ENCODE measurements at places on chromosomes 3 and 15.

DNA sequence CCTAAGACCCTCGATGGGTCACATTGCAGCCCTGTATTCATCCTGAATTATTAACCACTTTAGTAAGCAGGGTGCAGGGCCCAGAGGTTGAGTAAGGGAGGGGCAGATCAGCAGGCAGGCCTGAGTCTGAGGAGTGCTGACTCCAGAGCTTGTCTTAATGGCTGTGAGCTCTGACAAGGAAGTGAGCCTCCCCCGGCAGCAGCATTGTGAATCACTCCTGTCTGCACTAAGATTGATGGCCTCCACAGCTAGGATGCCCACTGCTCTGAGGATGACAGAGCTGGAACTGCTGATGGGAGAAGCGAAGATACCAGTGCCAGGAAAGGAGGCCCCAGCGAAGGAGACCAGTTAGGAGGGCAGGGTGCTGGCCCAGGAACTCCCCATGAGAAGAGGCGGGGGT, 46.5 kb upstream of the CCDC174 start:
- no peak for DNase-seq

DNA sequence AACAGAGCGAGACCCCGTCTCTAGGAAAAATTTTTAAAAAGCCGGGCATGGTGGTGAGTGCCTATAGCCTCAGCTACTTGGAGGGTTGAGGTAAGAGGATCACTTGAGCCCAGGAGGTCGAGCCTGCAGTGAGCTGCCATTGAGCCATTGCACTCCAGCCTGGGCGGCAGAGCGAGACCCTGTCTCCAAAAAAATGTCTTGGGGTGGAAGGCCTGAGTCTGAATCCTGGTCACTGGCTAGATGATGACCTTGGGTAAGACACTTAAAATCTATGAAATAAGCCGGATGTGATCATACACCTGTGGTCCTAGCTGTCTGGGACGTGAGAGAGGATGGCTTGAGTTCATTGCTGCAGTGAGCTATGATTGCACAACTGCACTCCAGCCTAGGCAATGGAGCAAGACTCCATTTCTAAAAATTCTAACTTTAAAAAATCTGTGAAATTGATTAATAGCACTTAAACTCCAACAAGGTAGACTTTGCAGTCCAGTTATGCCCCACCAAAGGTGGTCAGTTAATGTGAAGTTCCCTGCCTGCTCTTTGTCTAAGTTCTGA, 157.3 kb upstream of the UMPS start:
- no peak for DNase-seq

- DNase-seq: no peak
These were observed 56.5 kb downstream of the SUMF1 start for GRCh38 chr3:4410606-4411005.

GRCh38 chr15:49468481-49468839, 45.4 kb downstream of the FGF7 start:
- no peak for DNase-seq

DNA sequence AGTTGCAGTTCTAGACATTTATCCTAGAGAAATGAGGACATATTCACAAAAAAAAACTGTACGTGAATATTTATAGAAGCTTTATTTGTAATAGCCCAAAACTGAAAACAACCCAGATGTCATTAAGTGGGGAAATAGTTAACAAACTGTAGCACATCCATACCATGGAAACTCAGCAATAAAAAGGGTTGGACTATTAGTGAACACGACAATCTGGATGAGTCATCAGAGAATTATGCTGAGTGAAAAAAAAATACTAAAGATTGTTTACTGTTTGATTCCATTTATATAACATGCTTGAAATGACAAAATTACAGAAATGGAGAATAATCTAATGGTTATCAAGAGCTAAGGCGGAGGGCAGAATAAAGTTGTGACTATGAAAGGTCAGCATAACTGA, 59.5 kb downstream of the CPA3 start:
- DNase-seq: no peak

GRCh38 chr3:14769544-14770325, 49.0 kb upstream of the FGD5 start:
- DNase-seq: no peak

DNA sequence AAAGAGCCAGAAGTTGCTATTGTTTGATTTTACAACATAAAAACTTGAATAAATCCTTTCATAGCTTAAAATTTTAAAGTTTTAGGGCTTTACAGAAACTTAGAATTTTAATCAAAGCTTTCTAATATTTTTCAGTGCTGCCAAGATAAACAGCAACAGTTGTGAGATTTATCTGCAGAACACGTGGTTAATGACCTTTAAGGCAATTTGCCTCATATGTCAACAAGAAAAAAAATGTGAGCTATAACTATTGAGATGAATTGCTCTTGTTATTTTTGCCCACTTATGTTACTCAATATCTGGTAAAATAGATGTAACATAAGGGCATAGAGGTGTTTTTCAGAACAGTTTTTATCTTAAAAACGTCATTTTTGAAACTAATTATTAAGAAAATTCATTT, 96.7 kb upstream of the NECTIN3 start:
- DNase-seq: no peak

DNA sequence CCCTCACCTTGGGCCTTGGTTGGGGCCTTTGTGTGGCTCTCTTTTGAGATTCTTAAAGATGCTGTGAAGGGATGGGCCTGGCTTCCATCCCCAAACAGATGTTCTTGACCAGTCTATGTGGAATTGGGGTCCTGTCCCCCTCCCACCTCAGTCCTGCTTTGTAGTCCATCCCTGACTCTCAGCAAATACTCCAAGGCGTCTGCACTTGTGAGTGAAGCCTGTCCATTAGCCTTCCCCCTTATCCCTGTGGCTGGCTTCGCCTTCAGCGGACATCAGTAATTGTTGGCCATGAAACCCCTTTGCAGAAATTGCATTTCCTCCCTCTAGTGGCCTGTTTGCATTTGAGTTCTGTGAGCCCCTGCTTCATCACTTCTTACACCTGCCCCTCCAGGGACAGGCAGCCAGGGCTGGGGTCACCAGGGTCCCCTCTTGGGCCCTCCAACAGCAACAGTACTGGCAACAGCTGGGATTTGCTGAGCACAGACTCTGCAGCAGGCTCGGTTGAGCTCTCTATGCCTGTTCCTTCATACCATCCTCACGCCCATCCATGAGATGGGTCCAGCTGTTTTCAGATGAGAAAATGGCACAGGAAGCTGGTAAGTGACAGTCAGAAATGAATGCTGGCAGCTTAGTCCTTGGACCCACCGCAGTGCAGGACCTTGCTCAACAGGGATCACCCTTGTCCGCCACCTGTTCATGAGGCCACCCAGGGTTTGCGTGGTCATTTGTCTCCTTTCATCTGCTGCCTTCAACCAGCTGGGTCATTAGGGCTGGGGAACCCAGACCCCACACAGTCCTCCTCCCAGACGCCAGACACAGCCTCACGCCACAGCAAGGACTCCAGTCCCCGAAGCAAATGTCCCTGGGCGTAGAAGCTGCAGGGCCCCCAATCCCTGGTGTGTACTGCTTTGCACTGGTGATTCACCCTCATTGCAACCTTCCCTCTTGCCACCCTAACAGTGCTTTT, 8.9 kb upstream of the LRRK1 start:
- DNase-seq: no peak

GRCh38 chr15:79673416-79674123, 223.2 kb downstream of the MTHFS start:
- no peak for DNase-seq

GRCh38 chr3:56366641-56367162, 101.6 kb downstream of the ERC2 start:
- DNase-seq: no peak

GRCh38 chr15:99480016-99480810, 85.6 kb upstream of the MEF2A start:
- no peak for DNase-seq

- no peak for DNase-seq
These were observed 5.6 kb downstream of the FOXL2 start for GRCh38 chr3:138941259-138941885.

DNA sequence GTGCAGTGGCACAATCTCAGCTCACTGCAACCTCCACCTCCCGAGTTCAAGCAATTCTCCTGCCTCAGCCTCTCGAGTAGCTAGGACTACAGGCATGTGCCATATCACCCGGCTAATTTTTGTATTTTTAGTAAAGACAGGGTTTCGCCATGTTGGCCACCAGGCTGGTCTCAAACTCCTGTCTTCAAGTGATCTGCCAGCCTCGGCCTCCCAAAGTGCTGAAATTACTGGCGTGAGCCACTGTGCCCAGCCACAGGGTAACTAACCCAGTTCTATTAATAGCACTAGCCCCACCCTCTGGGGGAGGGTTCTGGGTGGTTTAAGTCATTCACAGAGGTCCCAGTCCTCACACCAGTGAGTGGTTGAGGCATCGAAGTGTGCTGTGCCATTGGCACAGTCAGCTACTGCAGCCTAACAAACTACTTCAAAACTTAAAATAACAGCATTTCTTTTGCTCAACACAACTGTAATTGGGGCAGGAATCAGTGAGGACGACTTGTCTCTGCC, 44.0 kb downstream of the RHCG start:
- no peak for DNase-seq

DNA sequence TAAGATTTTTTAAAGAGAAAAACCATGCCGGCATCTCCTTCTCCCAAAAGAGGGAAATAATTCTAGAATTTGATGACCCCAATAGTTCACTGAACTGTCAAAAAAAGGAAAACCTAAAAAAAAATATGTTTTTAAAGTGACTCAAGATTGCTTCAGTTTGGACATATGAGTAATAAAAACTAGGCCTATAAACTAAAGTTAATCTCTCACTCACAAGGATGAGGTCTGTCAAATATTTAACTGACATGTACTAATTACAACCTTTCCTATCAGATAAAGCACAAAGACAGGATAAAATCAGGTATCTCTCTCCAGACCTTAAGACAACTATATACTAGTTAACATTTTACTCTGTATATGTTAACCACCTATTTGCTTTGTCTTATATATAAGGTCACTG, 231.9 kb downstream of the NSUN3 start:
- no peak for DNase-seq

- DNase-seq: no peak
These were observed 81.4 kb upstream of the CRBN start for GRCh38 chr3:3260870-3261269.

- DNase-seq: no peak
These were observed 79.5 kb upstream of the BLM start for GRCh38 chr15:90637693-90638092.

GRCh38 chr3:21745966-21746365, 5.0 kb downstream of the ZNF385D start:
- no peak for DNase-seq

DNA sequence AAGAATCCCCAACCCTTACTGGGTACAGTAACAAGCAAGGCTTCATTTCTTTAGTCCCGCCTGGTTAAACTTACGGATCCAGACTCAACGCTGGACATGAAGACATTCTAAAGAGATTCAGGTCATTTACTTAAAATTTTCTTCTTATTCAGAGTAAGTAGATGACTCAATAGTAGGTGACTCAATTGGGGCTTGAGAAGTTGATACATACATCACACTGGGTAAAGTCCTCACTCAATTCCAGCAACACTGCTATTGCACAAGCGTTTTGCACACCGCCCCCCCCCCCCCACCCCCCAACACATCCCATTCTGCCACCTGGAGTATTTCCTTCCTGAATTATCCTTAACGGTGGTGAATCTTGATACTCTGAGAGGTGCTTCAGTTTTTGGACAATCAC, 610.0 kb downstream of the FOXP1 start:
- DNase-seq: no peak

GRCh38 chr3:125142940-125143339, 69.6 kb downstream of the SLC12A8 start:
- DNase-seq: no peak

DNA sequence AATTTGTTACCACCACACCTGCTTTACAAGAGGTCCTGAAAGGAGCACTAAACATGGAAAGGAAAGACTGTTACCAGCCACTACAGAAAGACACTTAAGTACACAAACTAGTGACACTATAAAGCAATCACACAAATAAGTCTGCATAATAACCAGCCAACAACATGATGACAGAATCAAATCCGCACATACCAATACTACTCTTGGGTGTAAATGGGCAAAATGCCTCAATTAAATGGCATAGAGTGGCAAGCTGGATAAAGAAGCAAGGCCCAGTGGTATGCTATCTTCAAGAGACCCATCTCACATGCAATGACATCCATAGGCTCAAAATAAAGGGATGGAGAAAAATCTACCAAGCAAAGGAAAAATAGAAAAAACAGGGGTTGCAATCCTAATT, 106.8 kb upstream of the PRR23C start:
- DNase-seq: no peak

- DNase-seq: no peak
These were observed 118.8 kb upstream of the ADPGK start for GRCh38 chr15:72902245-72902918.

DNA sequence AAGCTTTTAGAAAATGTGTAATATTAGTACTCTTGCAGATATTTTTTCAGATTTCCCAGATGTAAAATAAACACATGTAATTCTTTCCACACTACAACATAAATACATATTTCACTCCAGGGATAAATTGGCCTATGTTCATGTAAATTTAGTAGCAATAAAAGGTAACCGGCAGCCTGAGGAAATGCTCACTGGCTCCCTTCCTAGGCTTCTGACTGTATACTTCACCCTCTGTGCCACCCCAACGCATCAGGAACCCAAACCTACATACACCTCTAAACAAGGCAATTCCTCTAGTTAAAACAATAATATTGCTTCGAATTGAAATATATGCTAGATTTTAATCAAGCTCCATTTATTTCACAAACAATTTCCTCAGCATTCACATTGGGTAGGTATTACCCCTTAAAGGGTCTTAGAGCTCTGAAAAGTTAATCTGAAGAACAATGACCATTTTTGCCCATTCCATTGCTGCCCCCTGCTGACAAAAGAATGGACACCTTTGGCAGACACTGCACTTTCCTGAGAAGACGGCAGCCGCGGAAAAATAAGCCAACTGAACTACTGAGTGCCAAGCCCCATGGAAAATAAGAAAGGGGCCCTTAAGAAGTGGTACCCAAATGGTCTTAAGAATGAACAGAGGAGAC, 212.5 kb downstream of the OSBPL10 start:
- no peak for DNase-seq

GRCh38 chr3:13282358-13282985, 137.7 kb downstream of the NUP210 start:
- no peak for DNase-seq

DNA sequence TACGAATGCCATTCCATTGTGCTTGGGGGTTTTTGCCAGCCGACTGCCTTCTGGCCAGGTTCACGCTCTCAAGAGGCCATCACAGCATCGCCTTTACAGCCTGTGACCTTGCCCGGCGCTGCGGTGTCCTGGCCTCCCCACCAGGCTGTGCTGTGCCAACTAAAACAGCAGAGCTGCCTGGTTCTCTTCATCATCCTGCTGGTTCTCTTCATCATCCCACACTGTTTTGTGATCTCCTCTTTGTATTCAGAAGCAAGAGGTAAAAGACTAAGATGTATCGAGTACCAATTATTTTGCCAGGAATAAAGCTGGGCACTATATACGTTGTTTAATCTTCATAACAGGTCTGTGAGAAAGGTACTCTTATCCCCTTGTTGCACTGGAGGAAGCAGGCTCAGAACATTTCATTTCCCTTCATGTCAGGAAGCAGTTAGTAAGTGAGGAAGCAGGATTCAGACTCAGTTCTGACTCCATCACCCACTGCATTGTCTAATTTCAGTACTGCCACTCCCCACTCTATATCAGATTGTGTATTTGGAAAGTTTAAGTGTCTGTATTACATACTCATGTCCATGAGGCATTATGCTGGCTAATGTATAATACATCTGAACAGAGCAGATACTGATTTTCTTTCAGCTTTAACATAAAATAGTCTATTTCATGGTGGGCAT, 92.7 kb downstream of the LRRC28 start:
- no peak for DNase-seq

Measured in cortex of kidney (tissue), 1 donor.